ENCODE measurements at places on chromosomes 5 and 9.

GRCh38 chr5:151719228-151720000 lies 32.7 kb upstream of the SPARC start:
- DNase-seq = peak; percentile 32

GRCh38 chr9:78064075-78064474 lies 32.5 kb upstream of the GNAQ start:
- no peak for DNase-seq

GRCh38 chr5:136453199-136453598 lies 87.9 kb upstream of the TRPC7 start:
- DNase-seq = no peak

DNA sequence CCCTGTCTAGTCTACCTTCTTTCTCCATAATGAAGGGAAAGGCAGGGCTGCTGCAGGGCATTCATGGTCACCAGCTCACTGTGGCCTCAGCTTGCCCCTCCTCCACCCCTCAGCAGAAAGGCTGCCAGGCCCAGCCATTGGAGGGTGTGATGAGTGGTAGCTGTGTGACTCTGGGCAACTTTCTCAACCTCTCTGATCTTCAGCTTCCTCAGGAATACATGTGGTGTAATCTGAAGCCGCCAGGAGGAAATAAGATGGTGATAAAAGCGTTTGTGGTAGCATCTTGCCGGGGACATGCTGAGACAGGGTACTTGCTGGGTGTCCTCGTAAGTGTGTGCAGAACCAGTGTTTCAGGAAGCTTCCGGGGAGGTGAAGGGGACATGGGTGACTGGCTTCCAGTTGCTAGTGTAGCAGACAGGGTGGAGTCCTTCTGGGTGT lies 9.8 kb downstream of the CXCL14 start:
- no peak for DNase-seq

GRCh38 chr5:82938901-82939725 lies 138.1 kb downstream of the TMEM167A start:
- no peak for DNase-seq

DNA sequence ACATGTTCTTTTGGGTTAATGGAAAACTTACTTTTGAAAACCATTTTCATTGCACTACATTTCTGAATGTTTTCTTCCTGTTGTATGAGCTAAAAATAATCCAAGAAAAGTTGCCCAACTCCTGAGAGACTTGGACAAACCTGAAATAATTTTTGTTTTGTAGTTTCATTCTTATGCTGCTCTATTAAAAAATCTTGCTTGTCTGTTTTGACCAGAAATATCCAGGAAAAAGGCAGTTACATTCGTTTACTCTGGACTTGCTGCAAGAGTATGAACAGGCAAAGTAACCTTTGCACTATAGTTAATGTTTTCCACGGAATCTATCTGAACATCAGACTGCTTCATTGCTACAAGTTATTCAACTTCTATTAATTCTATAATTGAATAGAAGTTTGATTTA lies 200.1 kb upstream of the DAB2 start:
- no peak for DNase-seq

DNA sequence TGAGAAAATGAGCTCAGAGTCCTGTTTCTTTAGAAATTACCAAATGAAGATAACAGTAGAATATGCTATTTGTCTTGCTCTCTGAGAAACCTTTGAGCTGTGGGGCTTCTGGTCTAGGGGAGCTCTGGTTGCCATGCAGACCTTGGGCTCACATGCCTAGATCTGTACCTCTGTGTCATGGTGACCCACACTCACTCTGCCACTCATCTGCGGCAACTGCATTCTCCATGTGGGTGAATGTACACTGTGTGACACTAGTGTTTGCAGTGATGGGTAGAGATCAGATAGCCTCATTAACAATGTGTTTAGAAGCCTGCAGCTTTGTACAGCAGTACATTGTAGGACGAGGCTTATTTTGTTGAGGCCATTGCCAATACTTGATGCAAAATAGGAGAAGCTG lies 521.2 kb downstream of the CHSY3 start:
- no peak for DNase-seq

GRCh38 chr5:141611289-141611688 lies 7.5 kb downstream of the DIAPH1 start:
- no peak for DNase-seq

- no peak for DNase-seq
Measured at GRCh38 chr5:141958113-141958512, at the start of gene PCDH12. Gene PCDH12 (minus strand): TSS chr5:141958202. CDS start chr5:141957851, 351 bp downstream.

- no peak for DNase-seq
Measured at GRCh38 chr5:57207681-57208080, 33.8 kb downstream of the GPBP1 start.

GRCh38 chr9:92804727-92805126 lies 40.1 kb upstream of the BICD2 start:
- no peak for DNase-seq

DNA sequence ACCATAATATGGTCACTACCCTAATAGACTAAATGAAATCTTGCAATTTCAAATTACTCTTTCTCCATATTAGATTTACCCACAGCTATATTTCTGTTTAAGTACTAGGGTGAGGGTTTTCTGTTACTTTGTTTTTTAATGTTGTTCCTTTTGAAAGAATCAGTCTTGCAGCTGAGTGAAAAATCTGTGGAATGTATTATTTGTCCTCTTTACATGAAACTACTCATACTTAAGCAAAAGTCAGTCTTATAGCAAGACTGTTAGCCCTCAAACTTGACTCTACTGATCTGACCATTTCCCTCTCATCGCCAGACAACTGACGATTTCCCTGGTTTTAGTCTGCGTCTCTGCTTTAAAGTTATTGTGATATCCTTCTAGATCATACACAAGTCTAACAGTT lies 84.0 kb downstream of the PIK3R1 start:
- DNase-seq = no peak

GRCh38 chr9:83466351-83466750 lies 71.8 kb downstream of the FRMD3 start:
- no peak for DNase-seq

GRCh38 chr9:135043345-135043744 lies 44.1 kb upstream of the OLFM1 start:
- DNase-seq = no peak

DNA sequence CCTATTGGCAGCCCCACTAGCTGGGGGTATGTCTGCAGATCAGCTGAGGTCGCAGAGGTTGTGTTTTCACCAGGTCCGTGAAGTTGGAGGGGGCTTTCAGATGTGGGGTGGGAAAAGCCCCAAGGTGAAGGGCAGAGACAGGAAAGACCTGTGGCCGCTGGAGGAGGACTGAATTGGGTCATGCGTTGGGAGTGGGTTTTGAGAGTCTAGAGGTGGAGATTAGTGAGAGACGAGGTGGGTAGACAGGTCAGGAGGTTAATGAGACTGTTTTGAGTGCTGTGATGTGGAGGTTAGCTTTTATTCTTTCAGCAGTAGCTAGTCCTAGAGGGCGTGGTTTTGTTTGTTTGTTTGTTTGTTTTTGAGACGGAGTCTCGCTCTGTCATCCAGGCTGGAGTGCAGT lies 10.3 kb downstream of the SNX30 start:
- DNase-seq = no peak

GRCh38 chr9:9284201-9284600 lies 1328.6 kb downstream of the PTPRD start:
- no peak for DNase-seq

DNA sequence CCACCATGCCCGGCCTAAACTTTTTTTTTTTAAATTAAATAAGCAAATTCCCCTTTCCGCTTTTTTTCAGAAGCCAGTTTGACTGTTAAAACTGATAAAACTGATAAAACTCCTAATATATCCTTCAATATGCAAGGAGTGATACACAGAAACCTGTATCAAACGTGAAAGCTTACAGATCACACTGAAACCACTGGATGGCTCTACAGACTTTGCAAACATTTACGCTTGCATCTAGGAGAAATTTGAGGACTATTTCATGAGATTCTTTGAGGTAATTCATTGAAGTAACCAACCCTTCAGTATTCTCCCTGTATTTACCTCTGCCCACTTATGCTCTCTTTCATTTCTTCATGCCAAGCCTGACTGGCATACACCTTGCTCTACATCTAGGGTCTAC lies 40.6 kb upstream of the CHD1 start:
- no peak for DNase-seq

DNA sequence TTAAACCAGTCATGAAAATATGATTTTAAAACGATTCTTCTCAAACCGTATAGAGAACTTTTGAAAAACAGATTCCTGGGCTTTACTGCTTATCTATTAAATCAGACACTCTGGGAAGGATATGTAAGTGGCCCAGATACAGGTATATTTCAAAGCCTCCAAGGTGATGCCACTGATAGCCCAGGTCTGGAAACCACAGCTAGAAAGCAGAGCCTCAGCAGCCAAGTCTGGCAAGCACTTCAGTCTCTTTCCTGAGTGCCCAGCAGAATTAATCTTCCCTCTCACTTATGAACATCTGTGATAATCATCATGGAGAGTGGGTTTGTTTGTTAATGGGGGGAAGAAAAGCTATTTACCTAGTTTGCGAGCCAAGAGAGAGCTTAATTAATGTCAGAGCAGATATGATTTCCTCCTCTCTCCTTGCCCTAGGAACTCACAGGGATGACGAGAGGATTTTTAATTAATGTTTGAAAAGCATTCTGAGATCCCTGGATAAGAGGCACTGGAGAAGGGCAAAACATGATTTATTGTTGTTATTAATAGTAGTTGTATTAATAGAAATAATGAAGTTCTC lies 368.4 kb downstream of the TLE1 start:
- DNase-seq = no peak

DNA sequence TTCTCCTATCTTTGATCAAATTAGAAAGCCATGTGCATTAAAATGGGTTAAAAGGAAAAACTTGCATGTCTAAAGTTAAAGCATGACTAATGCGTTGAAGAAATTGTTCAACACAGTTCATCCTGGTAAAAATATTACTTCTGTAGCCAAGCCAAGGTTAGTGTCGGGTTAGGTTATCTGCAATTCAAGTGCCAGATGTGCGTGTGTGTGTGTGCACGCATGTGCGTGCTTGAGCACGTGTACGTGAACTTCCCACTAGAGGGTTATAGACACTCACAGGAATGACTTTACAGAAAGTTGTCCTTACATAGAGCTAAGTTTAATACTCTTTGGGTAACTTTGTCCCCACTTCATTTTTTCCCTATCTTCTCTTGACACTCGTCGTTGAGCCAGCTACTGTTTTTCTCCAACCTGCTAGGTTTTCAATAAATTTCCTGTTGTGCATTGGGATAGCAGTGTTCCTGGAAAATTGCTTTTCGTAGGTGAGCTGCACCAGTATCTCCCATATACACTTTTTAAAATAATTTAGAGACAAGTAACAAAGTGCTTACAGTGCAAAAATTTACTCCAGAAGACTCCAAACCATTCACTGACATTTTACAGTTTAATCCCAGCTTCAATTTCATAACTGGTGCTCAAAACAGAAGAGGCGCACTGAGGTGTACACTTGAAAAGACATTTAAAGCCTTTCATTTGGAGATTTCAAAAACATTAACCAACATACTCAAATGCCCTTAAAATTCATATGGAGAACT lies 353.8 kb downstream of the NFIB start:
- no peak for DNase-seq

DNA sequence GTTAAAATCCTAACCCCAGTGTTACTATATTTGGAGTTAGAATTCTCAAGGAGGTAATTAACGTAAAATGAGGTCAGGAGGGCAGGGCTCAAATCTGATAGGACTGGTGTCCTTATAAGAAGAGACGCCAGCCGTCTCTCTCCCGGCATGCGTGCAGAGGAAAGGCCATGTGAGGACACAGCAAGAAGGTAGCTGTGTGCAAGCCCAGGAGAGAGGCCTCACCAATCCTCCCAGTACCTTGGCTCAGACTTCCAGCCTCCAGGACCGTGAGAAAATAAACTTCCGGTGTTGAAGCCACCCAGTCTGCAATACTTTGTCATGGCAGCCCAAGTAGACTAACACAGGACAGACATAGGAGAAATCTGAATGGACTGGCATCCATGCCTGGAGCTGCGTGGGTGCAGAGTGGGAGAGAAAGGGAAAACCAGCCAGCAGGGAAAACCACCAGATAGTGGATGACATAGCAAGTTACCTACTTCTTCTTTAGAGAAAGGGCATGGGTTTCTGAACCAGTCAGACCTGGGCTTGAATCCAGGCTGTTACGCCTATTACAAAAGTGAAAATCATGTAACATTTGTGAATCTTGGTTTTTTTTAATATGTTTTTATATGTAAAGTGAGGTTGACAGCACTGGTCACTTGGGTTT lies 89.2 kb downstream of the FSTL4 start:
- no peak for DNase-seq

- DNase-seq = no peak
Measured at GRCh38 chr5:66658516-66658915, 62.3 kb downstream of the MAST4 start.

DNA sequence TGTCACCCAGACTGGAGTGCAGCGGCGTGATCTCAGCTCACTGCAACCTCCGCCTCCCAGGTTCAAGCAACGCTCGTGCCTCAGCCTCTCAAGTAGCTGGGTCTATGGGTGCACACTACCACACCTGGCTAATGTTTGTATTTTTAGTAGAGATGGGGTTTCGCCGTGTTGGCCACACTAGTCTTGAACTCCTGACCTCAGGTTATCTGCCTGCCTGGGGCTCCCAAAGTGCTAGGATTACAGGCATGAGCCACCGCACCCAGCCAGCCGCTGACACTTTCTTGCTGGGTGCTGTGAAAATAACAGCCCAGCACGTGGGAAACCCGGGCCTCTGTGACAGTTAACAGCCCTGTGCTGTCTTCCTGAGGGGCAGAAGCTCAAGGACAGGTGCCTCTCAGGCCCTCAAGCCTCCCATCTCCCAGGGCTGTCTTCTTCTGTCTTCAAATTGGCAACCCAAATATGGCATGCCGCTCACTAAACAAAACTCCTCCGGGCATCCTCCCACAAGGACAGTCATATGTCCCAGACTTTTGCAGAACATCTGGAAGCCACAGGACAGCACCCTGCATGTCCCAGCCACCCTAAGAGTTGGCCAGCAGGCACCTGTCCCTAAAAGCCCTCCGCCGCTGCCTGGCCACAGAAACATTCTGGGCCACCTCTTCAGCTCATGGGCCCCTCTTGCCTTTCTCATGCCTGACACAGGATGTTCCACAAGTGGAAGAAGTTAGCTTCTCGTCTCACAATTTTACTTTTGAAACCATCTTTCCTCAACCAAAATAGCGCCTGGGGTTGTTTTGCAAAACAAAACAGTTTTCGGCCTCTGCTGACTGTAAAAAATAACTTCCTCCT lies 233.6 kb downstream of the SYK start:
- no peak for DNase-seq

- DNase-seq = peak; percentile 46
Measured at GRCh38 chr9:83622939-83623678, at the start of gene IDNK. Gene IDNK (plus strand): TSS chr9:83623143. CDS start chr9:83623172, 29 bp downstream.

- no peak for DNase-seq
Measured at GRCh38 chr9:125821078-125821477, 73.9 kb downstream of the PBX3 start.

- peak; percentile 90 for DNase-seq
Measured at GRCh38 chr5:68303754-68304420, 88.3 kb downstream of the PIK3R1 start.

GRCh38 chr5:178434016-178434761 lies 156.0 kb downstream of the COL23A1 start:
- no peak for DNase-seq

DNA sequence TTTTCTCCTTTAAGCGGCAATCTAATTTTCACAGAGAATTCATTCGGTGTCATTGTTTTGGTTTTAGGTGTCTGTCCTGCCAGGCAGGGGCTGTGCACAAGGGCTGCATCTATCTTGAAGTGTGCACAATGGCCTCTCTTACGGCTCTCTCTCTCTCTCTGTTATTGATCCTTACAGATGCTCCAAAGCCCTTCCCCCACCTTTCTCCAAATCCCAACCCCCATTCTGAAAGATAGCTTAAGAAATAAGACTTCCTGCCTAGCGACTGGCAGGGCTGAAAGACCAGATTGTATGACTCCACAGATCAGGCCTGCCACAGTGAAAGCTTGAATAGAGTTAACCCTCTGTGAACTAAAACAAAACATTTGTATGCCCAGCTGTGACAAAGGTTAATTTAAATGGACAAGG lies 86.5 kb upstream of the NR5A1 start:
- no peak for DNase-seq

Data from hematopoietic multipotent progenitor cell treated with erythropoietin and hydrocortisone succinate and interleukin-3 and kit ligand, for 15 days (in vitro differentiated cells).